Ascending aorta (tissue), 2 donors: ENCODE measurements at places on chromosomes 7 and 10.

GRCh38 chr7:23383225-23383624 is 84.1 kb downstream of the MALSU1 start:
- no peak overlapping the region for H3K27ac ChIP-seq
- H3K36me3 ChIP-seq = no peaks in the 10 kb centered on the region
- no peaks in the 10 kb centered on the region for H3K27me3 ChIP-seq
- no peak overlapping the region for H3K4me3 ChIP-seq
- no peaks in the 10 kb centered on the region for H3K4me1 ChIP-seq

GRCh38 chr10:95741807-95742467 is 14.0 kb upstream of the ENTPD1 start:
- no peaks in the 10 kb centered on the region for H3K27me3 ChIP-seq
- peak overlapping the region; percentile 31 for H3K27ac ChIP-seq
- no peaks in the 10 kb centered on the region for H3K4me1 ChIP-seq
- no peaks in the 10 kb centered on the region for H3K36me3 ChIP-seq
- H3K4me3 ChIP-seq = no peak overlapping the region

GRCh38 chr7:95026421-95027072 is 119.2 kb downstream of the PPP1R9A start:
- H3K36me3 ChIP-seq = no peaks in the 10 kb centered on the region
- no peak for DNase-seq
- no peaks in the 10 kb centered on the region for H3K4me1 ChIP-seq
- no peak overlapping the region for H3K27ac ChIP-seq

DNA sequence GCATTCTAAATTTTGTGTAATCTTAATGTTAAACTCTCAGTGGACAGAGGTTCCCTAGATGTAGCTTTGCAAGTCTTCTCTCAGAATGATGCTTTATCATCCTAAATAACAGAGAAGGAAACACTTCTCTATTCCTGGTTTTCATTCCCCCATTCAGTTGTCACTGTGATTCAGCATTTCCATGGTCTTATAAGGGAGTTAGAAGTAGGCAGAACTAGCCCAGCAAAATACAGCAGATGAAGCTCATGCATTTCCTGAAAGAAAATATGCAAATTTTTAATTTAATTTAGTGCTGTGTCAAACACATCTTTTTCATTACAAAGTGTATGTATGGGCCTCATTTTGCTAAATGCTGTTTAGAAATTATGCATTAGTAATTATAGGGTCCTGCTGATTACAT is 70.1 kb downstream of the ITPRID1 start:
- no peaks in the 10 kb centered on the region for H3K4me1 ChIP-seq
- H3K36me3 ChIP-seq = no peaks in the 10 kb centered on the region
- H3K27ac ChIP-seq = no peak overlapping the region

DNA sequence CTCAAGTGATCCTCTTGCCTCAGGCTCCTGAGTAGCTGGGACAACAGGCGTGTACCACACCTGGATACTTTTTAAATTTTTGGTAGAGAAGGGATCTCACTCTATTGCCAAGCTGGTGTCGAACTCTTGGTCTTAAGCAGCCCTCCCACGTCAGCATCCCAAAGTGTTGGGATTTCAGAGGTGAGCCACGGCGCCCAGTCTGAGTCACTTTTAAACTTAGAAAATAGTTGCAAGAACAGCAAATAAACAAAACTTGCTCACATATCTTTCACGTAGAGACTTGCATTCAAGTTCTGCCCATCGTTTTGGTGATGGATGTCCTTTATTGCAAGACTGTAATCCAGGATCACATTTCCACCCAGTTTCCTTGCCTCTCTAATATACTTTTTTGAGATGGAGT is 16.6 kb downstream of the GTF2I start:
- no peaks in the 10 kb centered on the region for H3K27me3 ChIP-seq
- peaks cover 2% of the 10 kb centered on the region for H3K36me3 ChIP-seq
- H3K4me1 ChIP-seq = no peaks in the 10 kb centered on the region
- no peak overlapping the region for H3K4me3 ChIP-seq

DNA sequence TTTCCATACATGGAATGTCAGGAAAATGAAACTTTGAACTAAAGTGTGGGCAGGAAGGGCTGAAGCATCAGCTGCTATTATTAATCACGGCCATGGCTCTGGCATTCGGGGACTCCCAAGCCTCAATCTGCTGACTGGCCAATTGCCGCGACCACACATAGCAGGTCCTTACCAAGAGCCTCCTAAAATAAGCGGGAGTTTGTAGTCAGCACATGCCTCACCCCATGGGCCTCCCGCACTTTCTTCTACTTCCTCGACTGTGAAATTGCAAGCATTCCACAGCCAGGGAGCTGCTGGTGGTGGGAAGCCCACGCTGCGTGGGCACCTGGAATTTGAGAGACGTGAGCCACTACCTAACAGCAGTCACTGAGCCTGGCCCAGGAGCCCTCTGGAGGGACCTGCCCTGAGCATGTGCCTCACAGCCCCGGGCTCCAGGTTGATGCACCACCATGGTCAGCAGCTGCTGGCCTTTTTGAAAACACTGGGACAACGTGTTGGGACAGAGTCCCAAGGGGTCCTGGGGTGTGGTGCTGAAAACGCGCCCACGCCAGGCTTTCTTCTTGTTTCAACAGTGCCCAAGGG is 211.4 kb downstream of the TNS3 start:
- no peaks in the 10 kb centered on the region for H3K27me3 ChIP-seq
- DNase-seq = no peak
- H3K27ac ChIP-seq = no peak overlapping the region
- no peak overlapping the region for H3K4me3 ChIP-seq
- no peaks in the 10 kb centered on the region for H3K4me1 ChIP-seq

DNA sequence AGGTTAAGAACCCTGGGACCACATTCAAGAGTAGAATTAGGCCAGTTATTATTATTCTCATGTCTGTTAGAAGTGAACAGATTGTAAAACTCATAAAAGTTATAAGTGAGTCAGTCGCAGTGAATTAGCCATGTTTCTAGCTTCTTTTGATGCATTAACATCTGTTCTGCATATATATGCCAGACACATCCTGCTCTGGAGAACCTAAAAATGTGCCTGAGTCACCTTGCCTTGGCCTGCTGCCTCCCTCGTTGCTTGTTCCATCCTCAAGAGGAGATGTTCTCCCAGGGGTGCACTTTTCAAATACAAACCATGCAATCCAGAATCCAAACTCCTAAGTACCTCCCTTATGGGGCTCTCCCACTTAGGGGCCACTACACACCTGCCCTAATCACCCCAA is 14.8 kb downstream of the TSPAN12 start:
- H3K4me1 ChIP-seq = no peaks in the 10 kb centered on the region
- DNase-seq = no peak
- no peaks in the 10 kb centered on the region for H3K27me3 ChIP-seq

DNA sequence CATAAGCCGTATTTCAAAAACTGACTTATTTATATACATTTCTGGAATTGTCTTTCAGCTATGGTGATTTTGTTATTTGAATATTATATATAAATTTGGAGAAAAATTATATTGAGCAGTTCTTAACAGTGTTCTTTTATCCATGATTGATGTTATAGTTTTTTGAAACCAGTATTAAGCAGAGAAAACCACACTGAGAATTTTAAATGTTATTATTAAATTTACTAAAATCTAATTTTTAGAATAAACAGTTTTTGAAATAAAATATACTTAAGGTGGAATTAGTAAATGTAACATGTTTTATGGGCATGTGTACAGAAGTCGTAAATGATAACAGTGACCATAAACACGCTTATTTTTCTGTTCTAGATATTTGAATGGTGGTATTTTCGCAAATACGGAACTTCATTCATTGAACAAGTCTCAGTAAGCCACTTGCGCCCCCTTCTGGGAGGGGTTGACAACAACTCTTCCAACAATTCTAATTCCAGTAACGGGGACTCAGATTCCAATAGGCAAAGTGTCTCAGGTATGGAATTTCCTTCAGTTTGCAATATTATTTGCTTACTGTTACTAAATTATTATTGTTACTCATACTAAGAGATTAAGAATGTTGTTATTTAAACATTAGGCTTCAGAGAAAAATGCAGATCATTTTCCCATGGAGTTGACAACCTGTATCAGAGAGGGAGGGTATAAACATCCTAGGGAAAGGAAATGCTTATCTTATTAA is 166.1 kb downstream of the ST7 start:
- H3K4me3 ChIP-seq = no peak overlapping the region
- H3K4me1 ChIP-seq = peaks cover 5% of the 10 kb centered on the region
- H3K27ac ChIP-seq = no peak overlapping the region
- H3K27me3 ChIP-seq = no peaks in the 10 kb centered on the region

- H3K4me3 ChIP-seq = no peak overlapping the region
- no peak overlapping the region for H3K27ac ChIP-seq
- DNase-seq = no peak
- H3K27me3 ChIP-seq = no peaks in the 10 kb centered on the region
- no peaks in the 10 kb centered on the region for H3K4me1 ChIP-seq
- no peaks in the 10 kb centered on the region for H3K36me3 ChIP-seq
Measured at GRCh38 chr10:100791369-100792058, 46.1 kb downstream of the PAX2 start.
